Large intestine (tissue), 12 donors: ENCODE measurements at places on chromosomes 7 and 10. TPM values are rescaled to one million over a fixed set of nuclear protein-coding genes. Genes with fewer than 3 reads are reported as not detected.

The HELLS gene
- polyA plus RNA-seq, result 16.8 TPM

The KCNIP2 gene
- 21.2 TPM for polyA plus RNA-seq

The AKR1C1 gene
- polyA plus RNA-seq, result 12.0 TPM

The TMEM229A gene
- 3.7 TPM for polyA plus RNA-seq

The PPP1R17 gene
- not detected for polyA plus RNA-seq

The RNLS gene
- polyA plus RNA-seq, result 19.5 TPM

The IPMK gene
- 21.5 TPM for polyA plus RNA-seq

The CALML5 gene
- not detected for polyA plus RNA-seq

The LBX1 gene
- 0.03 TPM for polyA plus RNA-seq

The LRWD1 gene
- polyA plus RNA-seq, result 11.2 TPM

DNA sequence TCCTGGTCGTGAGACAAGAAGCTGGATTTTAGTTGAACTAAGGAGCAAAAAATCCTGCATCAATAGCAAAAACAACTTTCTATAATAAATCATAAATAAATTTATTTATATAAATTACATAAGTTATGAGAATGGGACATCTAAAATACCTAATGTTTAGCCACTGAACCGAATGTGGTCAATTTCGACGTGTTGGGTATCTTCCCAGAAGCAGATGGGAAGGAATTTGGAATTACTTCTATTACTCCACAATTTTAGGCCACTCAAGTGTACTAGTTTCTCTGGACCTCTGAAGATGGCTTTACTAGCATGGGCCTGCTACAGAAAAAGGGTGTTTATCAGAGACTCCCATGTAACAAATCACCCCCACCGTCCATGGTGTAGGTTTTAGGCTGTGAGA is 172.0 kb downstream of the PRPF18 start:
- no peak overlapping the region for H3K27ac ChIP-seq
- H3K36me3 ChIP-seq, result no peaks in the 10 kb centered on the region
- H3K4me3 ChIP-seq, result no peak overlapping the region
- no peak for DNase-seq
- peaks cover 2% of the 10 kb centered on the region for H3K4me1 ChIP-seq

GRCh38 chr7:94182721-94183120 is 178.6 kb upstream of the BET1 start:
- no peak for DNase-seq
- no peaks in the 10 kb centered on the region for H3K4me1 ChIP-seq
- no peak overlapping the region for H3K4me3 ChIP-seq
- no peaks in the 10 kb centered on the region for H3K27me3 ChIP-seq

- no peaks in the 10 kb centered on the region for H3K36me3 ChIP-seq
- no peak overlapping the region for H3K4me3 ChIP-seq
- DNase-seq, result peak; percentile 13
- no peaks in the 10 kb centered on the region for H3K4me1 ChIP-seq
- H3K27me3 ChIP-seq, result peaks cover 2% of the 10 kb centered on the region
- no peak overlapping the region for H3K27ac ChIP-seq
These were observed 6.4 kb downstream of the HEPACAM2 start for GRCh38 chr7:93219868-93220267.

GRCh38 chr7:116441534-116441933 is 58.0 kb upstream of the CAV2 start:
- peaks cover 13% of the 10 kb centered on the region for H3K4me1 ChIP-seq
- no peaks in the 10 kb centered on the region for H3K36me3 ChIP-seq
- DNase-seq, result no peak
- H3K27me3 ChIP-seq, result no peaks in the 10 kb centered on the region
- H3K4me3 ChIP-seq, result no peak overlapping the region
- no peak overlapping the region for H3K27ac ChIP-seq

DNA sequence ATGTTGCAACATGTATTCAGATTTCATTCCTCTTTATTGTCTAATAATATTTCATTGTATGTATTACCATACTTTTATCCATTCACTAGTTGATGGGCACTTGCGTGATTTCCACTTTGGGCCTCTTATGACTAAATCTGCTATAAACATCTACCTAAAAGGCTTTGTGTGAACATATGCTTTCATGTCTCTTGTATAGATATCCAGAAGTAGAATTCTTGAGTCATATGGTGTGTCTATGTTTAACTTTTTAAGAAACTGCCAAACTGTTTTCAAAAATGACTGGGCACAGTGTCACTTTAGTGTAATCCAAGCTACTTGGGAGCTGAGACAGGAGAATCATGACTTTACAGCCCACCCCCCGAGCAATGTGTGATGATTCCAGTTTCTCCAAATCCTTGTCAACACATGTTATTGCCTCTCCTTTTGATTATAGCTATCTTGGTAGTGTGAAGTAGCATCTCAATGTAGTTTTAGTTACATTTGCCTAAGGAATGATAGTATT is 618.9 kb upstream of the C7orf33 start:
- H3K27ac ChIP-seq, result no peak overlapping the region
- H3K4me3 ChIP-seq, result no peak overlapping the region
- no peaks in the 10 kb centered on the region for H3K36me3 ChIP-seq
- H3K4me1 ChIP-seq, result no peaks in the 10 kb centered on the region
- H3K27me3 ChIP-seq, result no peaks in the 10 kb centered on the region
- DNase-seq, result no peak

DNA sequence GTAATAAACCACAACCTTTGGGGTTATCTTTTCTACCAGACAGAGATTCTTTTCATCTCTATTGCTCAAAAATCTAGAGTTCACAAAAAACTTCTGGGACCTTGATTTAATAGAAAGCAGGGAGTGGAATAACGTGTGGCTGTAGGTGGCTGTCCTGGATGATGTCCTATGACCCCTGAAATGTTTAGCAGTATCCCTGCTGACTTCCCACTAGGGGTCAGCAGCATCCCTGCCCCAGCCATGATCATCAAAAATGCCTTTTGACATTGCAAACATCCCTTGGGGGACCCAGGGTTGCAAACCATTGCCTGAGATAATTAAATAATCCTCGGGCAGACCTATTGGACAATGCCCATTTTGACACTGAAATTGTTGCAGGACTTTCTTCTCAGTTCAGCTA is 177.1 kb downstream of the USP6NL start:
- H3K36me3 ChIP-seq, result no peaks in the 10 kb centered on the region
- no peak for DNase-seq
- H3K27me3 ChIP-seq, result no peaks in the 10 kb centered on the region
- H3K4me1 ChIP-seq, result no peaks in the 10 kb centered on the region

DNA sequence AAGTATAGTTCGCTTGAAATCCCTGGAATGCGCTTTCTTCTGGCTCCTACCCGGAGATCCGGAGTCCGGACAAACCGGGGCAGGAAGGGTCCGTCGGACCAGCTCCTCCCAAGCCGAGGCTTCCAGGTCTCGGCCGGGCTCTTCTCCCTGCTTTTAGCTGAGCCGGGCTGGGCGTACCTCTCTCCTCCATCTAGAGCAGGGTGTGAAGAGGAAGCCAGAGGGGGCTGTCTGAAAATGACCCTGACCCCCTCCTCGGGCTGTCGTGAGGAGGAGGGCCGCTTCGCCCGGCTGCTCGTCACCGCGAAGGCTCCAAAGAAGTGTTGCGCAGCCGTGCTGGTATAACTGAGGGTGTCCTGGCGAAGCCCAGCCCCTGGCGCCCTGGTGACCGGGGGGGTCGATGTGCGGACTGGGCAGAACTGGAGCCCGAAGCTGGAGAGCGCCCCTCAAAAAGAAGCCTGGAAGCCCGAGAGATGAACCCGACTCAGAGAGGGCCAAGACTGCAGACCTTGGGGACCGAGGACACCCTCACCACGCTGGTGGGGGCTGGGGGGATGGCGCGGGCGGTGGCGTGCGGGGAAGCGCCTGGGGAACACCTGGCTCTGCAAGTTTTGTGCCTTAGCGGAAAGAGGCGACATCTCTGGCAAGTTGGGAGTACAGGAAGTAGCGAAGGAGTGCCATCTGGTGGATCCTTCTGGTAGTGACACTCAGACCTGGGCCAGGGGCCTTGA is 5.7 kb downstream of the KAZALD1 start:
- H3K36me3 ChIP-seq, result no peaks in the 10 kb centered on the region
- H3K4me1 ChIP-seq, result peaks cover 41% of the 10 kb centered on the region
- peak; percentile 74 for DNase-seq
- peak overlapping the region; percentile 99 for H3K27ac ChIP-seq
- peaks cover 22% of the 10 kb centered on the region for H3K27me3 ChIP-seq

DNA sequence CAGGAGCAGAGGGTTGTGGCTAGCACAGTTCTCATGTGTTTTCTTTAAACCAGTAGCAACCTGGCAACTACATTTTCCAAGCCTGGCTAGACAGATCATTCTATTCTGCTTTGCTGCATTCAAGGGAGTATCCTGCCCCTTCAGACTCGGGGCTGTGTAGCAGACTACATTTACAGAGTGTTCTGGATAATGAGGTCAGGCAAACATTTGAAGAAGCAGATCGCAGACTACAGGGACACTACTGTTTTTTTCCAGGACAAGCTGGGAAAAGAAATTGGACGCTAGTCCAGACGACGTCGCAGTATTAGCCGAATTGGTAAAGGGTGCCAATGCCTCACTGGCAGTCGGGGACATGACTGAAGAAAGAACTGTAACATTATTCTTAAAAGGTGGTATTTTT is 61.0 kb upstream of the PAPSS2 start:
- H3K36me3 ChIP-seq, result no peaks in the 10 kb centered on the region
- DNase-seq, result no peak
- peaks cover 4% of the 10 kb centered on the region for H3K4me1 ChIP-seq
- H3K4me3 ChIP-seq, result no peak overlapping the region

- peaks cover 33% of the 10 kb centered on the region for H3K36me3 ChIP-seq
- H3K27ac ChIP-seq, result no peak overlapping the region
- H3K27me3 ChIP-seq, result no peaks in the 10 kb centered on the region
- DNase-seq, result no peak
- H3K4me3 ChIP-seq, result no peak overlapping the region
- H3K4me1 ChIP-seq, result no peaks in the 10 kb centered on the region
These were observed 34.3 kb downstream of the NAPEPLD start for GRCh38 chr7:103114576-103115008.

DNA sequence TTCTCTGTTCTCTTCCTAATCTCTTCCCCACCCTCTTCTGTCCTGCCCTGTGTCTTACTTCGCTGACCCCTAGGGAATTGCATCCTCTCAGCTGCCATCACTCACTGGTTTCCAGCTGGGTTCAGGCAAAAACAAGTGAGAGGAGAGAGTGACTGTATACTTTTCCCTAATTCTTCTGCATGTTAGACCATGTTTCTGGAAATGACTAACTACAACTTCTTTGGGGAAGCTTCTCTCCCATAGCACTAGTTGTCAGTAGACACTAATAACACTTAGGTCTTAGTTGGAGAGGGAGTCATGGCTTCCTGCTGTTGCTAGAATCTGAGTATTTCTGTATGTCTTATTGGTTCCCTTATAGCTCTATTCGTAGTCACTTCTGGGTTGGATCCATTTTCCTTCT is 299.0 kb upstream of the FZD1 start:
- no peak overlapping the region for H3K27ac ChIP-seq
- H3K36me3 ChIP-seq, result no peaks in the 10 kb centered on the region
- H3K27me3 ChIP-seq, result no peaks in the 10 kb centered on the region
- no peak for DNase-seq

DNA sequence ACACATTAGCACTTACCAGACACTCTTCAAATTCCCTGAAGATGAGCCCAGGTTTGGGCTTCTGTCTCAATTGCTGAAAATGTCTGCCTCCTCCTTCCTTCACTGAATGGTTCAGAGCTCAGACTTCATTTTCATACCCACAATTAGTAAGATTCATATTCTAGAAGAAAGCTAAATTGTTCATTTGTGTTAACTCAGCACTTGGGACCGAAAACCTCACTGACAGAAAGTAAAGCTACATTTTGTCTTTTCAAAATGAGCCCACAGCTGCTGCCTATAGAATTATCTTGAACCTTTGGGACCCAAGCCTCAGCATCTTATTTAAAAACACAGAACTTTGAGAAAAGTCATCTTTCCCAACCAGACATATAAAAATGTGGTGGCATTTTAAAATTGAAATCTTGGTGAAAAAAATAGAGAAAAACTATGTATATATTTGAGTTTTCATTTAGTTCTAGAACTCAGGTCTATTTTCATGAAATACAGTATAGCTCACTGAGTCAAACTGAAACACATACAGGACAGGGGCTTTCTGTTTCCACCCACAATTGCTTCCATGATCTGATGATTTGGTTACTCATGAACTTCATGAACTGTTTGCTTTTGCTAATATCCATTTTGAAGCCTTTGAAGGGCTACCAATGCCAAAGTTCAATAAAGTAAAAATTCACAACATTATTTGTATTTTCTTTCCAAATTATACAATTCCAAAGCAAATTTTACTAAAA is 119.1 kb upstream of the PFKP start:
- peaks cover 2% of the 10 kb centered on the region for H3K27me3 ChIP-seq
- no peak overlapping the region for H3K27ac ChIP-seq
- no peak overlapping the region for H3K4me3 ChIP-seq

DNA sequence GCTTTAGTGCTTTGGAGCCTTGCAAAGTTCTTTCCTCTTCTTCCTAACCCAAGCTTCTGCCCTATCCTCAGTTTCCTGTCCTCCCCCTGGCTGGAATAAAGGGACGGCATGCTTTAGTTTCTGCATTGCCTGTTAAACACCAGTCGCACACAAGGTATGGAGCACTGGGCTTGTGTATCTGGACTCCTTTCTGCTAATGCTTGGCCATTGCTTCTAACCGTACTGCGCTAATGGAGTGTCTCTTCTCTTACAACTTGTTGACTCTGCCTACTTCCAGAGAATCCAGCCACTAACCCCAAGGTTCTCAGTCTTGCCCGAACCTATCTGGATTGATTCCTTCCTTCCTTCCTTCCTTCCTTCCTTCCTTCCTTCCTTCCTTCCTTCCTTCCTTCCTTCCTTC is 120.6 kb downstream of the REEP3 start:
- peaks cover 3% of the 10 kb centered on the region for H3K4me1 ChIP-seq
- no peak for DNase-seq
- no peak overlapping the region for H3K27ac ChIP-seq
- H3K4me3 ChIP-seq, result no peak overlapping the region

GRCh38 chr7:67692425-67692824 is 695.8 kb downstream of the TYW1 start:
- no peaks in the 10 kb centered on the region for H3K36me3 ChIP-seq
- H3K4me3 ChIP-seq, result no peak overlapping the region
- H3K4me1 ChIP-seq, result no peaks in the 10 kb centered on the region
- no peaks in the 10 kb centered on the region for H3K27me3 ChIP-seq

DNA sequence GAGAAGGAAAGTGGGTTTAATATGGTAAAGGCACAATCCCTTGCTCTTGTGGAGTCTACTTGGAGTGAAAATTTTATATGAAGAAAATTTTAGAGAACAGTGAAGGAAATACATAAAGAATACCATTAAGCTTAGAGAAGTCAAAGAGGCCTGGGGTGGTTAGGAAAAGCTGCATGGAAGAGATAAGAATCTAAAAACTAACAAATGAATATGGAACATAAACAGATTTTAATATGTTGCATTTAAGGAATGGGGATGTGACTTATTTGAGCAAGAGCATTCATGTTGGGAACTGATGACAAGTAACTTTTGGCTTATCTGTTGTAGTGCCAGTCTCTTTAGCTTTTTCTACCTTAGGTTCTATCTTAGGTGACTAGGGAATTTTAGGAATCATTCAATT is 31.0 kb downstream of the AHR start:
- H3K4me1 ChIP-seq, result no peaks in the 10 kb centered on the region
- H3K4me3 ChIP-seq, result no peak overlapping the region
- H3K27ac ChIP-seq, result no peak overlapping the region
- no peaks in the 10 kb centered on the region for H3K27me3 ChIP-seq
- H3K36me3 ChIP-seq, result peaks cover 25% of the 10 kb centered on the region
